ENCODE measurements at places on chromosomes 6 and 20. TPM values are rescaled to one million over a fixed set of nuclear protein-coding genes. Genes with fewer than 3 reads are reported as not detected.

Gene SNAP25
- polyA plus RNA-seq = 39.6 TPM

Gene ADGB
- not detected for polyA plus RNA-seq

Gene GHRH
- not detected for polyA plus RNA-seq

Gene SUPT3H
- polyA plus RNA-seq = 4.3 TPM

Gene LINC00237
- polyA plus RNA-seq = not detected

Gene SLC25A27
- 0.98 TPM for polyA plus RNA-seq

Gene ACTL10
- polyA plus RNA-seq = not detected

Gene HLA-DOA
- not detected for polyA plus RNA-seq

Gene EFCAB8
- not detected for polyA plus RNA-seq

Gene APOM
- 1.5 TPM for polyA plus RNA-seq

Gene MROH8
- 1.3 TPM for polyA plus RNA-seq

Gene RAB23
- polyA plus RNA-seq = 8.6 TPM
